CD4-positive, alpha-beta T cell treated with Interleukin-1 beta for 1 hour (primary cell): ENCODE measurements at places on chromosomes 13 and 19.

DNA sequence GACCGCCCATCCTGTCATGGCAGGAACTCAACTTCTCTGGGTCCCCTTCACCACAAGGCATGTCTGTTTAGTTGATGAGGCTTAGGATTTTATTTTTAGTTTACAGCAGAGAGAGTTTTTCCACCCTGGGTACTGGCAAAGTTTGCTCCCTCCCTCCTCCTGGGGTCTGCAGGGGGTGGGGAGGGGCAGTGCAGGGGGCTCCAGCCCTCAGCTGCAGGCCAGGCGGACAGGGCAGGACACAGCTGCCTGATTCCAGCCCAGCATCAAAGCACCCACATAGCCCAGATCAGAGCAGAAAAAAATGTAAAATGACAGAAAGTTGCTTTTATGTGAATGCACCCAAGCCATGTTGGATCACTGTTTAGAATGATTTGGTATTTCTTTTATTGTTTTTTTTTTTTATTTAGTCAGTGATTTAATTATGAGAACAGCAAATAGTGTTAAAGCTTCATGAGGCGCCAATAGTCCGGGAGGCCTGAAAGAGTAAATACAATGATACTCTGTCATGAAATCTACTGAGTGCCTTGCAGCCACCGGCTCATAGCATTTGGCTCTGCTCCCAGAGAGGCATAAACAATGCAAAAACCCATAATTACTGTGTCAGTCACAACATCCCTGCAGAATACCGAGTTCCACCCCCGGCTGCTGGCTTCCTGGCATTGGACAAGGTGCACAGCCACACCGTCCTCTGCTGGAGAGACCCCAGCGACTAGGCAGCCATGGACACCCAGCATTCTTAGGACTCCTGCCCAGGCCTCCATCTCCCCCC lies 923.5 kb downstream of the UQCRFS1 start:
- DNase-seq, result no peak

DNA sequence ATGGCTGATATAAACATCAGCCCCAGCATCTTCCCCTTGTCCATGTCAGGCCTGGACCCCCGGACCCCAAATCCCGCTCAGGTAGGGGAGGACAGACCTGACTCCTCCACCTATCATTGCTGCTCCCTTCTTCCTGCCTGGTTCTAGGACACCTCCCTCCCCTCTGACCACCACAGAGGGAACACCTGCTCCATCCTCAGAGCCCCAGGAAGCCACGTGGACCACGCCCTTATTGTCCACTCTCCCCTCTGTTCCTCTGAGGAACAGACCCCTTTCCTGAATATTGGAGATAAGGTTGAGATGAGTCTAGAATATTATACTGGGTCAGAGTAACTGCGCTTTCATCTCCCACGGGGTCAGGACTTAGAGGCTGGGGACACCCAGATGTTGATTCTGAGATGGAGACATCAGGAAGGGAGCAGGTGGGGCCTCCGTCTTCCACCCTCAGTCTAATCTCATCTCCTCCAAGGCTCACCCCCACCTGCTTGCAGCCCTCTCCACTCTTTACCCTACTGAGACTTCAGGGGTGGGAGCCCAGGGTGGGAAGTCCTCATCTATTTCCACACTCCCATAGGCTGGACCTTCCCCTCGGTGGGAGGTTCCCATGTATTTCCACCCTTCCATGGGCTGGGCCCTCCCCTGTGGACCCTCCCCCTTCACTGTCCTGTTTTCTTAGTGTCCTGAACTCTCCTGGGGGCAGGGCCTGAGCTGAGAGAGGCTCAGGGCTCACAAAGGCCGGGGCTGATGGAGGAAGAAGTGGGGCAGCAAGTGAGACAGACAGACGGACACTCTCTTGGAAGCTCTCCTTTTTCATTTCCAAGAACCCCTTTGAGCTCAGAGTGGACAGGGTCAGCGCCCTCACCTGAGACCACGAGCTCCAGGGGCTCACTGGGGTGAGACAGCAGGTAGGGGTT lies 2.7 kb downstream of the LILRA4 start:
- DNase-seq, result no peak

- DNase-seq, result no peak
These were observed 583 bp upstream of the ZNF480 start for GRCh38 chr19:52296400-52296772.

GRCh38 chr19:52275988-52276387 lies 6.6 kb downstream of the ZNF766 start:
- no peak for DNase-seq

DNA sequence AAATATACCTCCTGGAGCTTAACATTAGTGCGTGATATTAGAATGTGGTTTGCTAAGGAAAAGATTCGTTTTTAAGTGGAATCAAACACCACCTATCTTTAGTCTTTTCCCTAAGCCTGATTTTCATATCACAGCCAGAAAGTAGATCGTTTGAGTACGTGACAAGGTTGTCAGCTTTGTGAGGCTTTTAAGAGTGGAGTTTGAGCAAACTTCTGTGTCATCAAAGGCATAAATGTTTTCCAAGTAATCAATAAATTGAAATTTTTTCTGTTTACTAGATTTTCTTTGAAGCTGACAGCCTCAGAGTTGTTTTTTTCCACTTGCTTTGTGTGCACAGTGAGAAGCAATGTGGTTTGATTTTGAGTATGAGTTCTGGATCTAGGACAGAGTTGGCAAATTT lies 6.5 kb upstream of the ZNF331 start:
- DNase-seq, result no peak

DNA sequence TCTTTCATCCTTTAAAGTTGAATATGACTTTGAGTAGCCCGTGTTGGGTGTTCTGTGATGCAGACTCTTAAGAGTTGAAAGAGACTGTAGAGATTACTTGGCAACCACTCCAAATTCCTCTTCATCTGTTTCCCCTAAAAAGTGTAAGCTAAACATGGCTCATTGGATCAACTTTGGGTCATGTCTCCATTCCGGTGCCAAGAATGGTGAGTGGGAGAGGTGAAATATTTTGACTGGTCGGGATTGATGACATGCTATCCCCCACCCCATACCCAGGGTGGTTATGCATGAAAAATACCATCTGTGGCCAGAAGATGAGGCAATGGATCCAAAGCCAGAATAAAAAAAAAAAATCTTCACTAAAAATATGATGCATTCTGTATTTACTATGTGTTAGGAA lies 281.3 kb upstream of the SOX21 start:
- DNase-seq, result no peak

DNA sequence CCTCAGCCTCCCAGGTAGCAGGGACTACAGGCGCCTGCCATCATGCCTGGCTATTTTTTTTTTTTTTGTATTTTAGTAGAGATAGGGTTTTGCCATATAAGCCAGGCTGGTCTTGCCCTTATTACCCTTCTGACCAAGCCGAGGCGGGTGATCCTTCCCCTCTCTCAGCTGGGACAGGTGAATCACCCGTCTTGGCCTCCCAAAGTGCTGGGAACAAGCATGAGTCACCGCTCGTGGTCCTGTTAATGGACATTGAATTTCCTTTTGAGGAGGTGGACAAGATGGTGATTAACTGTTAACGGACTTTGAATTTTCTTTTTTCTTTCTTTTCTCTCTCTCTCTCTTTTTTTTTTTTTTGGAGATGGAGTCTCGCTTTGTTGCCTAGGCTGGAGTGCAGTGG lies 10.6 kb downstream of the CD70 start:
- DNase-seq, result no peak

DNA sequence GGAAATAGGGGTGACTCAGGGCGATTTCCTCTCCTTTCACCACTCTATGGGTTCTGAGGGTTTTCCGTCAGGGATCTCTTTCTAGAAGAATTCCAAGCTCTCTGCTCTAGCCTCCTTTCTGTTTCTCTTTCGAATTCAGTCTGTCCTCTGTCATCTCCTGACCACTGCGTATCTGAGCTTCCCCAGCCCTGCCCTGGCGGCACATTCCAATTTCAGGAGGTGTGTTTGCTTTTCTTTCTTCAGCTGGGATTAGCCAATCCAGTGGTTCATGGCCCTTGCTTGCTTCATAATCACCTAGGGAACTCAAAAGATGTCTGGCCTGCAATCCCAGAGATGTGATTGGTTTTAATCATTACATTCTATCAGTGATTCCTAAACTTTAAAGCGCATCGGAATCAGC lies 9.4 kb downstream of the IFNL2 start:
- no peak for DNase-seq

DNA sequence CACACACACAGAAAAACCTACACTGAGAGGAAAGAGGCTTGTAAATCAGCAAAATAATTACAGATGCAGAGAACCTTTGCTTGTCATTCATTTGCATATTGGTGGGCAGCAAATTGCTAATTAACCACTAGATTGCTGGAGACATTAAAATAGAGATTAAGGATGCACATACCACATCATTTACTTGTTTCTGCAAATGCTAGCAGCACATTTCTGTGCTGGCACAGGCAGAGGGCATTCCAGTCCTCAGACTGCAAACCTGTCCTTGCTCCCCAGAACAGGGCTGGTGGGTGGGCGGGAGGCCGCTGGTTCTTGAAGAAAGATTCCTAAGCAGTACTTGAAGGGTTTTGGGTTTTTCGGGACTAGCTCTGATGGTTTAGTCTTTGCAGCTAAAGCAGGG lies 941 bp upstream of the SIAH3 start:
- no peak for DNase-seq

DNA sequence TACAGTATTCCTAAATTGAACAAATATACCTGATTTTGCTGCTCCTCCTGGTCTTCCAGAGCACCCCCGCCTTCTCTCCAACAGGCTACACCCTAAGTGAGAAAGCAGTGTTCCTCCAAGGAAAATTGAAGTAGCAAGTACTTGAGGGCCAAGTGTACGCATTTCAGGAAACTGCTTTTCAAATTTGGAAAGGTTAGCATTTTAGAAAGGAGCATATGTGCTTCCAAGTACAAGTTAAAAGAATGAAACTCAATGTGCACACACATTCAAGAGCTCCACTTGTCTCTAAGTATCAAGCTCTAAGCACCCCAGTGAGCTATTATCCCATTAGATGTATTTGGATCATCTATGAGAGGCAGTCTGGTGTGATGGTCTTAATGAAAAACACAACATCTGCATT lies 25.8 kb downstream of the LHFPL6 start:
- DNase-seq, result no peak

DNA sequence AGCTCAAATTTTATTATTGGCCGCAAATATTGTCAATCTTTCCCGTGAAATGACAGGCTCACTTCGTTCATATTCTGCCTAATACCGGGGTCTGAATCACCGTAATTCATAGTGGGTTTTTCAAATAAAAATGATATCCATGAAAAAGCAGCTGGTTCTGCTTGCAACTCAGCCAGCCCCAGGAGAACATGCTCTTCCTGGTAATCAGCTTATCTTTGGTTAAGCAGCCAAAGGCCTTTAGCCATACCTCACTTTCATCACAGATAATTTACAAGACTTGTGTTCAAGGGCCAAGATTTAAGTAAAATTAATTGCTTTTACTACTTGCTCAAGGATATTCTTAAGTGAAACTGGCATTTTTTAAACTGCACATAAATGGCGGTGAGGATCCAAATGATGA lies 22.5 kb downstream of the RNASEH2B start:
- DNase-seq, result no peak

GRCh38 chr13:99144306-99144705 lies 56.3 kb upstream of the UBAC2 start:
- no peak for DNase-seq

- DNase-seq, result no peak
These were observed 24.6 kb downstream of the ZNF562 start for GRCh38 chr19:9650345-9650744.

- DNase-seq, result peak; percentile 60
These were observed 36.4 kb downstream of the CRYL1 start for GRCh38 chr13:20489185-20489820.

DNA sequence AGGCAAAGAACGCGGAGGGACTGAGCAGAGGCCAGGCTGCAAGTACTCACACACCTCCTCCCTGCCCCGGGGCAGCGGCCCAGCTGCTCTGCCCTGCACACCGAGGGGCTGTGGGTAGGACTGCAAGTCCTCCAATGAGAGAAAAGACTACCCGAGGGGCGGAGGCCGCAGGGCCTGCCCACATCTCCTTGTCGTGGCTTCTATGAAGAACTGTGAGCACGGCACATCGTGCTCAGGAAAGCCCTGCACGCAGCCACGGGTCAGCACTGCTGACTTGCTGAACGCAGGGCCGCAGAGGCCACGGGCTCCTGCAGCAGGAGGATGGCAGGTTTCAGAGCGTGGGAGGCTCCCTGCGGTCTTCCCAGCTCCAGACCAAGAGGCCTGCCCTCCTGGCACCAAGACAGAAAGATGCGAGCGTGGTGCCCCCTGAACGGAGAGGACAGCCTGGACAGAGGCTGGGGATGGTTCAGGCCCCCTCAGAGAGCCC lies 37.4 kb downstream of the CEBPG start:
- no peak for DNase-seq

DNA sequence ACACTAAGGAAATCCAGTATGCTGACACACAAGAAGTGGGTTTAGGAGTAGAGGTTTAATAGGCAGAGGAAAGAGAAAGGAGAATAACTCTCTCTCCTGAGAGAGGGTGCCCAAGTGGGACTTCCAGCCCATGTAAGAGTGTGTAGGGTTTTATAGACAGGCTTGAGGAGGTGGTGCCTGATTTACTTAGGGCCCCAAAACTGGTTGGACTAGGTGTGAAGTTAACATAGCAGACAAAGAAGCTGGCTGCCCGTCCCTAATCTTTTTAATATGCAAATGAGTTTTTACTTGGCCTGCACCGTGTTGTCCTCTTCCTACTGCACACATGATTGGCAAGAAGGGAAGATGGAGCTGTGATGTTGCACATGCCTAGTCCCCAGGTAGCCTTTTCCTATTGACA lies 752.5 kb upstream of the SLITRK5 start:
- DNase-seq, result no peak

DNA sequence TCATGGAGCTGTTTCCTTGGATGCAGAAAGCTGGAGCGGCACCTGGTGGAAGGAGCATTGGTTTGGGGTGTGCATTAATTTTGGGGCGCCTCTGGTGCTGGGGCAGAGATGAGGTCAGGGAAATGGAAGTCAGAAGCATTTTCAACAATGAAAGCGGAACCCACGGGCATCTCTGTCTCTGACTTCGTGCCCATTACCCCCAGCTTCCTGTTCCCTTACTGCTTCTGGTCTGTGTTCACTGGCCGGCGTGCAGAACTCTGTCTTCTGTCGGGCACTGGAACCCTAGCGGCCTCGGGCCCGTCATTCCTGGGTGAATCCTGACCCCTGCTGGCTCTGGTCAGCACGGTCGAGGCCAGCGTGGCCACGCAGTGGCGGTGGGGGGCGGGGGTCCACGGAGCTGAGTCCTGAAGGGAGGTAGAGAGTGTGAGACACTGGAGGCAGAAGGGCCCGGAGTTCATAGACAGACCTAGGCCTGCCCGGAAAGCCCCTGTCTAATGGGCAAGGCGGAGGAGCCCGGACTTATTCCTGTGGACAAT lies 7.9 kb upstream of the LINGO3 start:
- peak; percentile 77 for DNase-seq

GRCh38 chr13:48950501-48950875 lies 25.2 kb upstream of the FNDC3A start:
- no peak for DNase-seq
